ENCODE measurements at places on chromosomes 7 and 10. TPM values are rescaled to one million over a fixed set of nuclear protein-coding genes. Genes with fewer than 3 reads are reported as not detected.

- DNase-seq, result no peak
These were observed 49.6 kb upstream of the PSAP start for GRCh38 chr10:71900441-71901180.

Gene KLF14
- not detected for total RNA-seq

- DNase-seq, result no peak
These were observed 6.2 kb upstream of the KIFBP start for GRCh38 chr10:68982389-68982788.

- DNase-seq, result no peak
These were observed 26.6 kb downstream of the FAM3C start for GRCh38 chr7:121369462-121369861.

DNA sequence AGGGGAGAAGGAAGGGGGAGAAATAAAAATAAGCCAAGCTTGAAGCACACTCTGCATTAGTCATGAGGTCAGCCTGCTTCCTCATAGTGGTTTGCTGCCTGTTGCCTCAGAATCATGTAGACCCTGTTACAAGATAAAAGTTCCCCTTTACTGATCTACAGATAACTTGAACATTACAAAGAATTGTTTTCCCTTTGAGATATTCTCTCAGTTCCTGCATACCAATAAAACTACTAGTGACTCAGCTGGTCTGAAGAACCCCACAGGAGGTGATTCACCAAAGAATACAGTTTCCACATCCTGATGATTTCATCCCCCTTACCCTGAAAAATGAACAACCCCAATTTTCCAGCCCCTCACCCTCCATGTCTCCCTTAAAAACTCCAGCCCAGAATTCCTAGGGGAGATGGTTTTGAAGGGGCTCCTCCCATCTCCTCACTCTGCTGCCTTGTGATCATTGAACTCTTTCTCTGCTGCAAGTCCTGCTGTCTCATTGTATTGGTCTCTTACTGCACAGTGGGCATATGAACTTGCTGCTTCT lies 31.5 kb upstream of the NRP1 start:
- no peak for DNase-seq

- no peak for DNase-seq
These were observed 9.5 kb upstream of the EFCAB10 start for GRCh38 chr7:105590793-105591192.

DNA sequence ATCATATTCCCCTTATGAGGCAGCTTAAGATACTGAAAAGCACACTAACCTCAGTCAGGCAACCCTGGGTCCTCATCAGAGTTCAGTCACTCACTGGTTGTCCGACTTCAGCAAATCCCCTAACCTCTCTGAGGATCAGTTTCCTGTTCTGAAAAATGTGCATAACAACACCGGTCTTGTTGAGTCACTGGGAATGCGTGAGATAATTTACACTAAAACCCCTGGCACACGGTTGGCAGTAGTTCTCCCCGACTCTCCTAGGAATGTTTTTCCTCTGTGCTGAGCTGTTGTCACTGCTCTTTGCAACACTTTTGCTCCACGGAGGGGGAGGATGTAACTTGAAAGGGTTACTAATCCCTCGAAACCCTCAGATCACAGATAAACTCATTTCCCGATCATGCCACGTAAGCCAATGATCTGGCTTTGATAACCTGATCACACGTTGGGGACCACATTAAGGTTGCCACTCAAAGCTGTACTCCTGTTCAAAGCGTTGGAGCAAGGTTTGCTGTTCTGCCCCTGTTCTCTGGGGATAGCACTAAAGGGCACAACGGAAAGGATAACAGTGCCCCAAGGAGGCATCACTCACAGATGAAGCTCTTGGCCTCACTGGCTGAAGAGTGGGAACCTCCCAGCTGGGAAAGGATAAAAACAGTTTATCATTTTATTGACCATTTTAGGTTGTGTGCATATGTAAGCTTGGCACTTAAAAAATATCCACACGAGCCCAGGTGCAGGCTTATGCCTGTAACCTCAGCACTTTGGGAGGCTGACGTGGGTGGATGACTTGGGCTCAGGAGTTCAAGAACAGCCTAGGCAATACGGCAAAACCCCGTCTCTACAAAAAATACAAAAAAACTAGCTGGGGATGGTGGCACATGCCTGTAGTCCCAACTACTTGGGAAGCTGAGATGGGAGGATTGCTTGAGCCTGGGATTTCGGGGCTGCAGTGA lies 5.0 kb upstream of the RBM17 start:
- DNase-seq, result no peak

Gene COL17A1
- total RNA-seq, result 328 TPM

GRCh38 chr7:157889480-157889879 lies 552.7 kb downstream of the DNAJB6 start:
- DNase-seq, result no peak

DNA sequence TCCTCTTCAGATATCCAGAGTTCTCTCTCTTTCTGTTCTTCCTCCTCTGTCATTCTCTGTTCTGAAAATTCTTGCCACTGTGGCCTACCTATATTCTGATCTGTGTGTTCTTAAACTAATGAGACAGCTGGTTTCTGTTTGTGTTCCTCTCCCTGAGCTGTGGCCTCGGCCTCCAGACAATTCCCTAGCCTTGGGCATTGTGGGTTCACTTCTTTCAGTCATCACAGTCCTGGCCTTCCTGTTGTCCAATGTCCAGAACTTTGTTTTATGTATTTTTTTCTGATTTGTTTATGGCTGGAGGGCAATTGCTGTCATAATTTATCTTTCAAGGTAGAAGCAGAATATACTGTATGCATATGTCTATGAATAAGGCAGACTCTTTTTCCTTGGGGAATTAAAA lies 173.2 kb upstream of the MTPN start:
- no peak for DNase-seq

DNA sequence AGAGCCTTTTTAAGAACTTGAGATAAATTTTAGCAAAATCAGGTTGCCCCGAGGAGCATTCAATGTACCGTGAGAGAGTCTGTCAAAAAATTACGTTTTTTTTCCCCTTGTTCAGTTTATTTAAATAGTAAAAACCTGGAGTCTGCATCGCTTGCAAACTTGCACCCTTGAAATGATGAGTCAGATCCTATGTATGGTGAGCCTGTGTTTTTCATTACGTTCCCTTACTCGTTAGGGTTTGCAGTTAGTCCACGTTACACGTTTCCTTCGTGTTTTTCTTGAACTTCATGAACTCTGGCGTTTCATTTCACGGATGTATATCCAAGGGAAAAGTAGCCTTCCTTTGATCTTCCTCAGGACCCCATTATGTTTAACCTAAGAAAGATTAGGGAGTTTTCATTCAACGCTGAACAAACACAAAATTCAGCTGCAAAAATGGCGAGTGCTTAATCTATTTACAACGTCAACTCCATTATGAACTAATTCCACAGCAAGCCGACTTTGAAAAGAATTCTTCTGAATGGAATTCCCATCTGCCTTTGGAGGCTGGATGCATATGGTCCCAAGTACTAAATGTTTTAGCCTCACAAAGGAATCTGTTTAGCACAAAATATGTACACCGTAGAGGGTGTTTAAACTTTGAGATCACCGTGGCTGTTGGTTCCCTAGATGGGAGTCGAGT lies 182.4 kb downstream of the MYOF start:
- DNase-seq, result no peak

Data from left colon (tissue), 2 donors.